ENCODE measurements at places on chromosomes 6 and 20. TPM values are rescaled to one million over a fixed set of nuclear protein-coding genes. Genes with fewer than 3 reads are reported as not detected.
A peak's percentile ranks its signal among the peaks of the same experiment; 100 is the strongest.

GRCh38 chr6:71454056-71454455 lies 165.4 kb downstream of the OGFRL1 start:
- no peak overlapping the region for H3K27ac ChIP-seq
- H3K27me3 ChIP-seq: no peaks in the 10 kb centered on the region
- no peaks in the 10 kb centered on the region for H3K4me1 ChIP-seq

DNA sequence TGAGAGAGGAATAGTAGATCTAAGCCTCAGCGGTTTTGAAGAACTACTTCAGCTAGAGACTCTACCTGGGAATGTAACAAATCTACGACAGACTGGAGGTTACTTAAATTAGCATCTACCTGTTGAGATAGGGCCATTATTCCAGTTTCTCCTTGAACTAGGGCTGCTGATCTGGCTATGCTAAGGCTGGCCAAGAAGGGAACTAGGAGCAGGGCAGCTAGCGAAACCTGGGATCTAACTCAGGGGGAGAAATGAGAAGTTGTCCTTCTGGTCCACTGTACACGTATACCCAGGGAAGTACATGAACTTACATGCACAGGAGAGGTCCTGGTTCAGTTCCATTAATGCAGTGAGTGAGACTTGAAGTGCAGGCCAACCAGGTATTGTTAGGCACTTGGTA lies 156.7 kb downstream of the TRIM27 start:
- peaks cover 3% of the 10 kb centered on the region for H3K36me3 ChIP-seq
- H3K4me1 ChIP-seq: no peaks in the 10 kb centered on the region
- no peak overlapping the region for H3K4me3 ChIP-seq
- DNase-seq: no peak
- peaks cover 75% of the 10 kb centered on the region for H3K27me3 ChIP-seq

DNA sequence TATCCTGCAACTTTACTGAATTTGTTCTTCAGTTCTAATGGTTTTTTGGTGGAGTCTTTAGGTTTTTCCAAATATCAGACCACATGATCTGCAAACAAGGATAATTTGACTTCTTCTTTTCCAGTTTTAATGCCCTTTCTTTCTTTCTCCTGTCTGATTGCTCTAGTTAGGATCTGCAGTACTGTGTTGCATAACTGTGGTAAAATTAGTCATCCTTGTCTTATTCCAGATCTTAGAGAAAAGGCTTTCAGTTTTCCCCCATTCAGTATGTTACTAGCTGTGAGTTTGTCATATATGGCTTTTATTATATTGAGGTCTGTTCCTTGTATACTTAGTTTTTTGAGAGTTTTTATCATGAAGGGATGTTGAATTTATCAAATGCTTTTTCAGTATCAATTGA lies 4.3 kb downstream of the MICA start:
- H3K27me3 ChIP-seq: no peaks in the 10 kb centered on the region
- H3K27ac ChIP-seq: no peak overlapping the region

DNA sequence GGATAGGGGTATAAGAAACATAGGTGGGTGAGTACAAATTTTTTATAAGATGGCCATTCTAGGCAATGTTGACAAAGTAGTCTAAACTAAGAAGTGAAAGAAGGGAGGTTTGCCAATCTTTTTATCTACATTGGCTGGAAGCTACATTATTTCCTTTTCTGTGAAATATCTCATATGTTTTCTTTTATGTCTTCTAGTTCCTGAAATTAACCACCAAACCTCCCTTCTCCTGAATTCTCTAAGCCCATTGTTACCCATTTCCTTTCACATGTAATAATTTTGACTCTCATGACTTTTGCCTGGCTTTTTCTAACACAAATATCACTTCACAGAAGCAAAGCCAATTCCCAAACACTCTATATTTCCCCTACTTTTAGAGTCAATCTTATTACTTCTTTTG lies 496.2 kb upstream of the JAG1 start:
- H3K27ac ChIP-seq: no peak overlapping the region
- no peak for DNase-seq
- no peaks in the 10 kb centered on the region for H3K4me1 ChIP-seq
- no peak overlapping the region for H3K4me3 ChIP-seq
- H3K36me3 ChIP-seq: no peaks in the 10 kb centered on the region

GRCh38 chr20:53939572-53940359 lies 130.6 kb downstream of the BCAS1 start:
- no peak overlapping the region for H3K4me3 ChIP-seq
- no peaks in the 10 kb centered on the region for H3K27me3 ChIP-seq
- peak; percentile 81 for DNase-seq
- peaks cover 39% of the 10 kb centered on the region for H3K4me1 ChIP-seq

Gene GPX5
- total RNA-seq: not detected

Gene ULBP3
- 3.5 TPM for total RNA-seq

Gene REM1
- not detected for total RNA-seq

Gene NOX3
- not detected for total RNA-seq

Data from activated CD4-positive, alpha-beta memory T cell treated with anti-CD3 and anti-CD28 coated beads, Interleukin-2, amount 10 ng/mL, durations not matched to agents 7 days and 5 days (primary cell).